Stimulated activated CD4-positive, alpha-beta T cell treated with anti-CD3 and anti-CD28 coated beads, Interleukin-1b, Interleukin-23, amount 100 ng/mL, for 1 hour (primary cell): ENCODE measurements at places on chromosomes 3 and 15.

DNA sequence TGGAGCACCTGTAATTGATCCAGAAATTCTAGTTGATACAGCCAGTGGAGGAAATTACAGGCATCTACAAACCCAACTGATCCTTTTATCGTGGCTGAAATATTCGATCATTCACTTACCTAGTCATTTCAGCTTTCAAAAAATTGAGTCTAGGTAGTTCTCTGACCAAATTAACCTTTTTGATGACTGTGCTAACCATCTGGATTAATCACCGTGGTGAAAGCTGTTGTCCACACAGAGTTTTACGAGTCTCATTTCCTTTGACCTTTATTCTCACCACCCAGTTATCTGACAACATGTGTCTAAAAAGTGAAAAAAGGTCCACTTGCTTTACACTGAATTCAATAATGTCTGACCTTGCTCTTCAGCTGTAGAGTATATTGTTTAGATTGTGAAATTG, 354.3 kb downstream of the AGBL1 start:
- DNase-seq: no peak

- no peak for DNase-seq
Observed at GRCh38 chr3:49606427-49606826, 52.1 kb downstream of the BSN start.

DNA sequence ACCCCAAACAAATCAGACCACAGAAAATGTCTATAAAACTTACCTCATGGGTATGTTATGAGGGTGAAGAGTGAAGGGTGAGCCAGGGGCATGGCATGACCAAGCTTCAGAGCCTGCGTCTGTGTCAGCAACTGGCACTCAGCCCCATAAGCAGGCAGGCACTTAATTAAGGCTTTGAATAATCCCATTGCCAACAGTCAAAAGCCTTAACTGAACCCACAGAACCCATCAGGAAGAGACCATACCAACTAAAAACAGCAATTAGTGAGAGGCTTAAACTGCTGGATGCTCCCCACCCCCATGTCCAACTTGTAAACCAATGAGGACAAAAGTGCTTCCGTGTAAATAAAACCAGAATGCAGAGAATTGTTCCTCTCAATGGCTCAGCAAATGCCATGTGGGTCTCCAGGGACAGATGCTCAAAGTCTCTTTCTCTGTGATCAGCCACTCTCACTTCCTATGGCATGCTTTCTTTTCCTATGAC, 126.0 kb downstream of the MYLK start:
- DNase-seq: no peak

GRCh38 chr3:124149771-124150170, 157.8 kb upstream of the ROPN1 start:
- DNase-seq: no peak

GRCh38 chr3:112561484-112561733, 353 bp downstream of the ATG3 start:
- no peak for DNase-seq

- no peak for DNase-seq
Observed at GRCh38 chr3:172553526-172554252, 30.5 kb upstream of the TNFSF10 start.

DNA sequence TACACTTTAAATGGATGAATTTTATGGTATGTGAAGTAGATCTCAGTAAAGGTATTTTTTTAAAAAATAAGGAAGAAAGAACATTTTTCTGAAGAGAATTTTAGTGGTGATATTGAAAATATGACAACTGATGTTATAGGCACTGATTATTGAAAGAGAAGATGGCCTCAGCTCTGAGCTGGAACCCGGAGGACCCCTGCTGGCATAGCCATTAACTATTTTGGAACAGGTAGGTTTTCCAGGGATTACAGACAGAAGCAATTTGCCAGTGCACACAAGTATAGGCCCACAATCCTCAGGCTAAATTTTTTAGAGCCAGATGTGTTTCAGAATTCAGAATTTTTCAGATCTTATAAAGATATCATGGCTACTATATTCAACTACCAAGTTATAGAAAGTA, 315.9 kb upstream of the GPR149 start:
- DNase-seq: no peak

GRCh38 chr3:18114894-18115293, 310.2 kb downstream of the SATB1 start:
- no peak for DNase-seq

GRCh38 chr15:90336705-90337141, 15.4 kb upstream of the ZNF774 start:
- no peak for DNase-seq

- DNase-seq: no peak
Observed at GRCh38 chr3:124587053-124587408, 143.2 kb upstream of the UMPS start.

GRCh38 chr15:63234451-63234870, 42.9 kb upstream of the APH1B start:
- DNase-seq: no peak

- no peak for DNase-seq
Observed at GRCh38 chr3:4546346-4547178, 53.4 kb downstream of the ITPR1 start.

DNA sequence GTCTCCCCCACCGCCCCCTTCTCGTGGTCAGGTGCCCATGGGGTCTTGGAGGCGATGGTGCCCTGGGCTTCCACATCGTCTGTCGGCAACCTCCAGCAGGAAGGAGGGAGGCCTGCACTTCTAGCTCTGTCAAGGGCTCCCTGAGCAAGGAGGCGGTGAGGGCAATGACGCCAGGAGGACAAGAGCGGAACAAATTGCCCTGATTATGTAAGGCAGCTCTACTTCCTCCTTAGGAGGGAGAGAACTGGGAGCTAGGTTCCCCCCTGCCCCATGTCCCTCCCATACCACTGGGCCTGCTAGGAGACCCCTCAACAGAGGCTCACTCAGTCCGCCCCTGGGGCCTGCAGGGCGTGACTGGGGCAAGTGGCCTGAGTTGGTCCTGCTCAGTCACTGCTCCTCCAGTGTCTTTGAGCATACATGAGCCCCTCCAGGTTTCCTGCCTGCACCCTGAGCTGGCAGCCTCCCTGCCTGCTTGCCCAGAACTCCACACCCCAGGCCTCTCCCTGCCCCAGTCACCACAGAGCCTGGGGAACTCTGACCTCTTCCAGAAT, 56.1 kb downstream of the CACNA2D2 start:
- no peak for DNase-seq
